ENCODE measurements at places on chromosomes 12 and 14.

DNA sequence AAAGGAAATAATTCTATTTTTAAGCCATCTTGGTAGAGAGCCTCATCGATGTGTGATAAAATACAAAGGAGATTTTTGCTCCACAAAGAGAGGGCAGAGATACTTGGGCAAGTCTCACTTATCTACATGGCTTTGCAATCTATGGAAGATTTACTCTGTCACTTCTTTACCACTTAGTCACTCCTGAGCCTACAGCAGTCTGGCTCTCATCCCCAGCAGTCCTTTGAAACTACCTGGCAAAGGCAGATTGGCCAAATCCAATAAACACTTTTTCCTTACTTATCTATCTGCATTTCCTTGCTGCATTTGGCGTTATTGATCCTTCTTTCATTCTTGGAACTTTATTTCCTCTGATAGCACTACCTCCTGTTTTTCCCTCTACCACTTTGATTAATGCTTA, 170.0 kb downstream of the TRHDE start:
- no peak for DNase-seq

- no peak for DNase-seq
Measured at GRCh38 chr14:72892103-72892878, 1.6 kb downstream of the DPF3 start.

DNA sequence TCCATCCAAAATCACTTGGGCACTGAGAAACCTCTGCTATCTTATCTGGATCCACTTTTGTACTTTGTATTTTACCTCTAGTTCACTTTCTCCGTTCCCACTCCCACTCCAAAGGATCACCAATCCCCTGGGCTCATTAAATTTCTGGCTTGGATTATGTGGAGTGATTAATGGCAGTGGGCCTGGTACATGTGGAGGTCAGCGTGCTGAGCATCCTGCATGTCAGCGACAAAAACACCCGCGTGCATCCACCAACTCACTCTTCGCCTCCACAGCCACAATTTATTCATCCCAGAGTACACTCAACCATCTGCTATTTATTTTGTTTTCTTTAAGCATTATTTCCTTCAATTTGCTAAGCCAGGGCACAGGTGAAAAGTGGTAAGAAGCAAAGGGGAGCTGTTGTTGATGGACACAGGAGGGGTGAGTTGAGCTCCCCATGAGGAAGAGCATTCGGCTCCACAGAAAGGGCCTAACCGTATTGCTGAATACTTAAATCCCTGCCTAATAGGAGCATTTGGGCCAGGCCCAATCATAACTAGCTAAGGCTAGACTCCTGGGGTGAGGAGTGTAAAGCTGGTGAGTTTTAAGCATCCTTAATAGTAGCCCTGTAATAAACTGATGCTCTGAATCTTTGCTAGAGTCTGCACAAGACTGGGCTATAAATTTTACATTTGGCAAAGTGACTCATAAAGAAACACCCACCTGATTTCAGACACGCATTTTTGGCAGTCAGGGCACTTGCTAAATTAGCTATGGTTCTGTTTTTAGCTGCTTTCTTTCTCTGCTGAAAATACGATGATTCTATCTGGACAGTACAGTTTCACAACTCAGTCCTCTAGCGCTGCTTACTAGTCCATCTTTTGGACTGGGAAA, 137.8 kb downstream of the SLC25A21 start:
- no peak for DNase-seq

DNA sequence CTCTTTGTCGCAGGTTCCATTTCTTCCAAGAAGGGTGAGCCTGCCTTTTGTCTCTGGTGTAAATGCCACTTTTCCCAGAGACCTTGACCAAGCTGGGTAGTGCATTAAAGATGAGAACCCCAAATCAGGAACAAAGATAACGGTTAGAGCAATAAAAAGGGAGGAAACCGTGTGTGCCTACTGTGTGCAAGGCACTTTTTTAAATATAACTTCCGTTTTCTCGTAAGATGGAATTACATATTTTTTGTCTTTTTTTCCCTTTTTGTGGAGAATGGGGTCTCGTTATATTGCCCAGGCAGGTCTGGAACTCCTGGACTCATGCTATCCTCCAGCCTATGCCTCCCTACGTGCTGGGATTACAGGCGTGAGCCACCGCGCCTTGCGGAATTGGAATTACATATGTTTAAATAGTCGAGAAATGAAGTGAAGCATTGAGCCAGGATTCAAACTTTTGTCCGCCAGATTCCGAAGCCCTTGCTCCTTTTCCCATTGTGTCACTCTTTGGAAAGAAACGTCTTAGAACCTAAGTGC, 506 bp upstream of the NABP2 start:
- no peak for DNase-seq

DNA sequence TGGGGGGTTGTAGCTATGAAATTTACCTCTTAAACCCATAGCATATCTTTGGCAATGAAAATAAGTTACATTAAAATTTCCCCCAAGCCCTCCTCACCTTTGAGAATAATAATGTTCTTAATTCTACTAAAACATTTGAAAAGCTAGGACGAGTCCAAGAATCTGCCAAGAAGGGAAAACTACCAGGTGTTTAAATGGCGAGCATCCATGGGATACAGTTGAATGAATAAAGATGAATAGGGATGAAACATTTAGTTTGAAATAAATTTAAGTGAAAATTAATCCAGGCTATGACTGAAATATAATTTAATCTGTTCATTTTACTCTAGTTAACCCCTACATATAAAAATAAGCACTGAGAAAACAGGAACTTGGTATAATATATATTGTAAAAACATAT, 536.7 kb downstream of the FLRT2 start:
- no peak for DNase-seq

All from activated CD4-positive, CD25-positive, alpha-beta regulatory T cell (primary cell).